ENCODE measurements at places on chromosomes 5 and 9.

- no peak for DNase-seq
Measured at GRCh38 chr5:61329550-61330128, 2.4 kb upstream of the ZSWIM6 start.

DNA sequence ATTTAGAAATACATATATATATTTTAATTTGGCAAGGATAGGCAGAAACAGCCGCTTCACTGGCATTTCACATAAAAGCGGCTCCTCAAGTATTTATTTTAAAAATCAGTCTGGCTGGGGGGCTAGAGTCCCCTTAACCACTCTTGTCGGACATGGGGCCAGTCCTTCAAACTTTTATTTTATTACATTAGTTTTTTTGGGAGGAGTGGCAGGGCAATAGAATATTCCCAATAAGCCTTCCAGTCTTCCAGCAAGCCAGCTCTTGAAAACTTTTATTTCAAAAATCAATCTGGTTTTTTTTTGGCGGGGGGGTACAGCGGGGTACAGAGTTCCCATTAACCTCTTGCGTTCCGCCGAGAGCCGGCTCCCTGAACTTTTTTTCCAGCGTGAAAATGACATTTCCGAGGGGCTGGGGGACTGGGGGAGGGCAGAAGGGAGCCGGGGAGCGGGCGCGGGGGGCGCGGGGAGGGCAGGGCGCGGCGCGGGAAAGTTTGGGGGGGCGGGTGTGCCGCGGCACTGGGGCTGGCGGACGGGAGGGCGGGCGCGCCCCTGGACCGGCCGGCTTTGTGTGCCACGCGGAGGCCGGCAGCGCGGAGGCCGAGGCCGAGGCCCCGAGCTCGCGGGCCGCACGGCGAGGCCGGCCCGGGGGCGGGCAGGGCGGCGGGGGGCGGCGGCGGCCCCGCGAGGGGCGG is 504 bp upstream of the ZNF618 start:
- DNase-seq: no peak

GRCh38 chr5:76690704-76691466 is 25.0 kb upstream of the F2R start:
- DNase-seq: no peak

GRCh38 chr9:2228641-2229040 is 213.5 kb downstream of the SMARCA2 start:
- DNase-seq: no peak
